ENCODE measurements at places on chromosomes 6 and 20. TPM values are rescaled to one million over a fixed set of nuclear protein-coding genes. Genes with fewer than 3 reads are reported as not detected.

NINL gene
- total RNA-seq, result 20.8 TPM

SAMD5 gene
- total RNA-seq, result 7.3 TPM

AKAP12 gene
- total RNA-seq, result 81.0 TPM

GNAS-AS1 gene
- 1.6 TPM for total RNA-seq

OVOL2 gene
- 11.1 TPM for total RNA-seq

SLC35D3 gene
- not detected for total RNA-seq

TMEM217 gene
- total RNA-seq, result 0.55 TPM

C4B gene
- 155 TPM for total RNA-seq

COX4I2 gene
- 3.8 TPM for total RNA-seq

- no peak for DNase-seq
Measured at GRCh38 chr20:31866221-31866620, 4.1 kb downstream of the DUSP15 start.

DNA sequence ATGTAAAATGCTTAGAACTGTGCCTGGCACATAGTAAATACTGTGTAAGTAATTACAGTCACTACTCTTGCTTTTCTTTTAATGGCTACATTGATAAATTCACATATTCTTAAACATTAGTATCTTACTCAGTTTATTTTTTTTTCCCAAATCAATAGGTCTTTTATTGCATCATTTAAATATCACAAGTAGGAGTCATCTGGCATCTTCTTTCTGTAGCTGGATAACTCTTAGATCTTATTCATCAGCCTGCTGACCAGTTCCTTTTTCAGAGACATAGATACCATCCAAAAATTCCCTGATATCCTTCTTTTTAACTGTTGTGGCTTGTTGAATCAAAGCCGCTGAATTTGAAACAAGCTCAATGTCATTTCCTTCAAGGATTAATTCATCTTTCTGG lies 20.0 kb upstream of the PHF3 start:
- DNase-seq, result no peak

DNA sequence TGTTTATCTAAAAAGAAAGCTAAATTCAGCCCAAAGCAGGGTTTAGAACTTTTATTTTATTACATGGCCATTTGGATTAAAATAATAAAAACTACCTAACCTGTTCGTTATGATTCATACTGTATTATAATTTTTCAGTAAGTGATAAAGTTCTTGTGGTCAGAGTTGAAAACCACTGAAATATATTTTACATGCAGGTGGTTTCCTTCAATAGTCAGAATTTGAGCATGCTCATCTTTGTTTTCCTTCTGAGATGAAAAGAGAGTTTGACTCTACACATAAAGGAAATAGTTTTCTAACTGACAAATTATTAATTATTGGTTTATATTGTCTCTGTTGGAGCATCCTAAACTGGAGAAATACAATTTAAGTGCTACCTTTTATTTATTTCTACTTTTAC lies 114.0 kb upstream of the FKBP1C start:
- DNase-seq, result no peak

DNA sequence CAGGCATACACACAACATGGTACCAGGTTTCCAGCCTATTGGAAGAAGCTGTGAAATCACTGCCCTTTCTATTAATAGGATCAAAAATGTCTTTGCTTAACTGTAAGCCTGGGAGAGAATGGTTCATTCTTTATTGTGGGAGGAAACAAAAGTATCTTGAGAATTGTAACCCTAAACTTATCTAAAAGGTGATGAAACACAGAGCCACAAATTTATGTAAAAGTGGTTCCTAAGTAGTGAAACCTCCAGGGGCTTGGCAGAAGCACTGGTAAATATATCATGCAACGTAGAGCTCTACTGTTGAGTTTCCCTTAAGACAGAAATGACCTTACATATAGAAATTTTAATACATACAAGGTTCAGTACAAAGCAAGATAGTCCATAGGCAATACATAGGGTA lies 17.2 kb upstream of the NOX3 start:
- no peak for DNase-seq

GRCh38 chr6:148112851-148113319 lies 229.8 kb upstream of the SASH1 start:
- DNase-seq, result no peak

GRCh38 chr6:83505356-83505755 lies 7.0 kb upstream of the PRSS35 start:
- DNase-seq, result no peak

GRCh38 chr6:74606582-74607071 lies 599.2 kb downstream of the COL12A1 start:
- no peak for DNase-seq

GRCh38 chr6:32118782-32119628 lies 9.0 kb downstream of the ATF6B start:
- DNase-seq, result peak; percentile 90

DNA sequence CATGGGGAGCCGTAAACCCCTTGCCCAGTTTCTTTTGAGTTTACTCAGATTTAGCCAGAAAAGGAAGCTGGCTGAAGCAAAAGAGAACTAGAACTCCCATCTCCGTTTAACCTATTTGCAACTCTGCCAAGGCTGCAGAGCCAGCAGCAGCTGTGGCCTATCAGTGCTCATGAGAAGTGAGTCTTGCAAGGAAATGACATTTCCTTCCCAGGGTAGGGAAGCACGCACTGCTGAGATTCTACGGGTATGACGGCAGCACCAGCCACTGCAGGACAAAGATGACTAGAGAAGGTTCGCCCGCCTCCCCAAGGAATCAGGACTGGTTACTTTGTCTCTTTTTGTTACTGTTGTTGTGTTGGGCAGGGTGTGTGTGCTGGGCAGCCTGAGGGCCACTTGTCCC lies 47.6 kb downstream of the PPP1R3G start:
- DNase-seq, result peak; percentile 63

GRCh38 chr6:44316481-44316880 lies 3.3 kb upstream of the AARS2 start:
- DNase-seq, result no peak

DNA sequence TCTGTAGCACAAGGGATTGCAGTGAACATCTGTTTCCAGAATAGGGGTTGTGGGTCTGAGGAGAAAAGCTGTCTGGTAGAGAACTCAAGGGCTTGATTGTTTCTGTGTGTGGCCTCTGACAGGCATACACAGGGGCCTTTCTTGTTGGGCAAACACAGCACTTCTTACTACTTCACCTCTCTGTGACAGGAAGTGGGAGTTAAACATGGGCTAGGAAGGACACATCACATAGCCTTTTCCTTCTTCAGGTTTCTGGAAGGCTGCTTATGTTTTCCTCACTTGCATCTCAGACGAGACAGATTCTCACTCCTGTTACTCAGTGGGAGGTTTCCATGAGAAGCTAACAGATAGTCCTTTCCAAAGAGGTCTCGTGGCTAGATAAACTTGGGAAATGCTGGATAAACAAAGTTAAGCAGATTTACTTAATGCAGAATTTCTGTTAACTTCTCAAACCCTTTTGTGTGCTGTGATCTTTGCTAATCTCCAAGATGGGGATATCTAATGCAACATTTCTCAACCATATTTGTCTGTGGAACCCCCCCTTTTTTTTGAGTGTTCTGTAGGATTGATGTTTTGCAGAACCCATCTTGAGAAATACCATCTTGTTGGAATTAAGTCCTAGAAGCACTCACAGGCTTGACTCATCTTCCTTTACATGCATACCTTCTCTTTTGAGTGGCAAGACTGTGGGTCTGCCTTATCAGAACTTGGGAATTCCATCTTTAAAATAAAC lies 41.9 kb upstream of the RNF8 start:
- no peak for DNase-seq

DNA sequence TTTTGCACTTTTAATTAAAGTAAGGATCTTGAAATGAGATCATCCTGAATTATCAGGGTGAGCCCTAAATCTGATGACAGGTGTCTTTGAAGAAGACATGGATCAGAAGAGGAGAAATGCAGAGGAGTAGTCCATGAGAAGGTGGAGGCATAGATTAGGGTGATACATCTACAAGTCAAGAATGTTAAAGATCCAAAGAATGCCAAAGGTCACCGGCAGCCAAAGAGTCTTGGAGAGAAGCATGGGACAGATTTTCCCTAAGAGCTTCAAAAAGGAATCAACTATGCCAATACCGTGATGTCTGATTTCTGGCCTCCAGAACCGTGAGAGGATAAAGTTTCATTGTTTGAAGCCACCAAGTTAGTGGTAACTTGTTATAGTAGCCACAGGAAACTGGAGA lies 59.0 kb upstream of the THEMIS start:
- DNase-seq, result no peak

DNA sequence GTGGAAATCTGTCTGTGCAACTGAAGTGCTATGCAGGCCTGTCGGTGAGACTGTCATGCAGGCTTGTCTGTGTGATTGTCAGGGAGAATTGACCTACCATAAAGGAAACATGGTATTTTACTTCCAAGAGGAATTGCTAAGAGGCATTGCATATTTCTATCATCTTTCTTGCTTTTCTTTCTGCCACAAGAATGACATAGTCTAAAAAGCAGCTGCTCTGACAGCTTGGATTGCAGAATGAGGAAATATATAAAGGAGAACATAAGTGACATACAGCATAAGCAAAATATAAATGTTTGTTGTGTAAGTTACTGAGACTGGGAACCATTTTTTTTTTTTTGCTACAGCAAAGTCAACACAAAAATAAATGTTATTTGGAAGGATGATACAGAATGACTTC lies 105.1 kb downstream of the MANEA start:
- no peak for DNase-seq

- peak; percentile 56 for DNase-seq
Measured at GRCh38 chr20:57941604-57942381, 232.0 kb upstream of the PMEPA1 start.

DNA sequence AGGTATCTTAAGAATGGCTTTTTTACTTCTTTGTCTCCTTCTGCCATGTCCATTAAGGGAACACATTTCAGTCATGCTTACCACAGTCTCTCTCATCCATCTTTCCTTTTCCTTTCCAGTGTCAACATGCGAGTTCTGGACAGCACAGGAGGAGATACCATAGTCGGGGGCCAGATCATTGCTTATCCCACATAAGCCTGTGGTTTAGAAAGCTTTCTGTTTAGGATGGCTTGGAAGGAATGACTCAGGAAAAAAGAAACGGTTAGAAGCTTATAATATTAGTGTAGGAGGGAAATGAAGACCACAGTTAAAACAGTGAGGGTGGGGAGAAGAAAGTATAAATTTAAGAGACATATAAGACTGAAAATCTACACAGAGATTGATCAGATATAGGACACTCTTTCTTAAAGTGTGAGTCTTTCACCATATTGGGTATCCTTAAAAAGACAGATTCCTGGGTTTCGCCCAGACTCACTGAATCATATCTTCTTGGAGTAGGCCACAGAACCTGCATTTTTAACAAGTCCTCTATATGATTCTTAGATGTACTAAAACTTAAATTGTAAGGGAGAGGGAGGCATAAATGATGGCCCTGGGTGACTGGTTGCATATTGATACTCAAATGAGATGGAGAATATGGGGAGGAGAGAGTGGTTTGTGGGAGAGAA lies 36.1 kb downstream of the DSE start:
- no peak for DNase-seq

DNA sequence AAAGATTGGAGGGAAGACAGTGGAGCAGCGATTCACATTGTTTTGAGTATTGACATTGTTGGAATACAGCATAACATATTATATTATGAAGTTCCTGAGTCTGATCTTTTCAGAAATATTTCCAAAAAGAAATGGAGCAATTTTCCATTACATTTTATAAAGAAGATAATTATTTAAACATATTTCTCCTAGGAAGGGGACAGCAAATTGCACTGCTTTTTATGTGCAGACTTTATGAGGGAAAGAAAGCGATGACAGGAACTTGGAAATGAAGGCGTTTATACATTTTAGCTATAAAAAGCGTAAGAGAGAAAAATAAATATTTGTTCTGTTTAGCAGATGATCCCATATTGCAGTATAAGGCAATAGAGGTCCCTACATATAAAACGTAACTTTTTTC lies 117.0 kb upstream of the EDN1 start:
- DNase-seq, result no peak

DNA sequence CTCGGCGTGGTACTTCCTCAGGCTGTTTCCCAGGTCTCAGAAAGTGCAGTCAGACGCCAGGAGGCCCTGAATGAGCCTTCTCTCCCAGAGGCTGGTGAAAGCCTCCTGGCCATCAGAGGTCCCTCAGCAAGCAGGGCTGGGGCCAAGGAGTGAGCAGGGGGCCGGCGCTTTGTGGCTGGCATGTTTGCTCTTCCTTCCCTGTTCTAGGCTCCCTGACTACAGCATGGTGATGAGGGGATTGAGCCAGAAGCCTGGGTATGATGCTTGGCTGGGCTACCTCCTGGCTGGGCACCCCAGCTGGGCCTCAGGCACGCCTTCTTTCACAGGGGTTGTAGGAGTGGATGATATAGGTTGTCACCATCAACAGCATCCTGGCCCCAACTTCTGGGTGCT lies 11.7 kb upstream of the DNAJC5 start:
- no peak for DNase-seq

DNA sequence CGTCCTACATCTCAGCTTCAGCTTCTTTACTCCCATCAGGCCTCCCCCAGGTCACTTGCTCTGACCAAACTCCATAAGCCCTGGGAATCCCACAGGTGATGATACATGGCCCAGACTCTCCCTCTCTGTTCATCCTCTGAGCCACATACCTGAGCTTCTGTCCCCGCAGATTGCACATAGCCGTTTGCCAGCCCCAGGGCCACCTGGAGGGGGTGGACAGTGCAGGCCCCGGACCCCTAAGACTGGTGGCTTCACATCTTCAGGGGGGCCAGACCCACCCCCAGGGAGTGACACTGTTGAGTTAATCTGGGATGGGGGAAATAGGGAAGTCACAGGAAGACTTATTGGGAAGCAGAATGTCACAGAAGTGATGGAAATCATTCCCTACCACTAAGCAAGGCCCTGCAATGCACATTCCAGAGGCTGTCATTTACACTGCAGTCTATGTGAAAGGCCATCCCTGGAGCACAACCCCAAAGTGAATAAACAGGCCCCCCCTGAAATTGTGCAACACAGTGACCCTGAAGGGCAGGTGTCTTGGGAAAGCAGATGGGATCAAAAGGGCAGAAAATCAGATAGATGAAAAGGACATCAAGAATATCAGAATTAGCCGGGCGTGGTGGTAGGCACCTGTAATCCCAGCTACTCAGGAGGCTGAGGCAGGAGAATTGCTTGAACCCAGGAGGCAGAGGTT lies 2.2 kb downstream of the RXRB start:
- no peak for DNase-seq

GRCh38 chr6:122772724-122773415 lies 6.6 kb upstream of the FABP7 start:
- no peak for DNase-seq

DNA sequence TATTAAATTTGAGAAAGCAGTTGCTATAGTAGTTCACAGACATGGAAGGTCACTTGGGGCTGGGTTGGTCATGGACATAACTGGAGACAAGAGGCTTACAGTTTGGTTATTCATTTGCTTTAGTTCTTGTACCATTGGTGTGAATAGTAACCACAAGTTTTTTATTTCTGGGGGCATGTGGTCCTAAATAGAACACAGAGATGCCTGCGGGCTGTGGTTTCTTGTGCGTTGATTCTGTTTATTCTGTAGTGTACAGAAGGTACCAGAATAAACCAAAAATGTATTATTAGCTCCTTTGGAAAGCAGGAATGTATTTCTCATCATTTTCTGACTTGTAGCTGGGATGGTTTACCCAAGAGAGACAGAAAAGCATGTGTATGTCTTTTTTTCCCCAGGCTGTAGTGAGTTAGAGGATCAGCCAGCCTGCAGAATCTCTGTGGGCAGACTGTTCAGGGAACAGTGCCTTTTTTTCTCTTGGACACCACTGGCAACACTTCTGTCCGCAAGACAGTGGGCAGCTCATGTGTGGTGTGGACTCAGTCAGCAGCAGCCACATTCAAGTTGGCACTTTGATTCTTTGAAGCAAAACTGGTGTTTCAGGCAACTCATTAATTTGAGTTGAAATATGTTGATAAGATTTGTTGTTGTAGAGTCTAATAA lies 122.1 kb downstream of the LRRC1 start:
- DNase-seq, result no peak

GRCh38 chr6:144662812-144663365 lies 377.8 kb downstream of the UTRN start:
- no peak for DNase-seq

Data from mucosa of gallbladder (tissue), 1 donor.